ENCODE measurements at places on chromosomes 3 and 15. TPM values are rescaled to one million over a fixed set of nuclear protein-coding genes. Genes with fewer than 3 reads are reported as not detected.

DNA sequence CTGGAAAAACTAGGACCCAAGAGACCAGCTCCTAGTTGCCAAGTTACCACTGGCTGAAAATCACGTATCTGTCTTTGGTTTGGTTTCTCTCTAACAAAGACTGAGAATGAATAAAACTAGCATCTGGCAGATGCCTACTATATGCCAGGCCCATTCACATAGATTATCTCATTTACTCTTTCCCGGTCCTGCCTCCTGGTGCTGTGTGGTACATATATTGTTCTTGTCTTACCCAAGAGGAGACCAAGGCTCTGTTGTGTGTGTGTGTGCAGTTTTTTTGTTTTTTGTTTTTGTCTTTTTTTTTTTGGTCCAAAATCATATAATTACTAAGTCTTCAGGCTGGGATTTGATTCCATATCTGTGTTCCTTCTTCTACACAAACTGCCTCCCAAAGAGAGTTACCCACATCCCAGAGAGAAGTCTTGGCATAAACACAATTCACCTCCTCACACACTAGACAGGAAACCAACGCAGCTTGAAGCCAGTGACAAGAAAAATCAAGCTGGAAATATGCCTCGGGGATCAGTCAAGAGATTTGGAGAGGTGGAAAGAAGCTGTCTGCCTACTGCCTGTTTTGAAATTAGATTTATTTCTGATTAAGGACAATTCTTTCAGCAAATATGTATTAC lies 891 bp downstream of the AHSG start:
- H3K27me3 ChIP-seq: peaks cover 60% of the 10 kb centered on the region
- no peaks in the 10 kb centered on the region for H3K36me3 ChIP-seq
- H3K4me1 ChIP-seq: peaks cover 10% of the 10 kb centered on the region

DNA sequence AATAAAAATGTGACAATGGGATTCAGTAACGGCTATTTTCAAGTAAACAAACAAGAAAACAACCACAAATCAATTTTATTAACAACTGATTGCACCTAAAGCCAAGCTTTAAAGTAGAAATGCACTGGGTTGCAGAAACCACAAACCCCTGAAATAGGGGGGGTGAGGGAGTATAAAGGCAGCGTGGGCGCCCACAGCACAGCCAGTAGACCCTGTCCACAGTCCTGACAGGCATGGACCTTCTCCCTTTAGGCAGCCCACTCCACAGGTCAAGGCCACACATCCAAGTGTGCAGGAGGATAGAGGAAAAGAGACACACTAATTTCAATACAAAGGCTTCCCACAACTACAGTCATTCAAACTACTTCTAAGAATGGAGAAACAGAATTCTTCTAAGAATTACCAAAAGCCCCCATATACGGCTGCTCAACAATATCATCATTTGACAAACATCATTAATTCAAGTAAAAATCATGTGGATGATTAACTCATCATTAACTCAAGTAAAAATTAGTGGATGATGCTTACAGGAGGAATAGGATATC lies 48.7 kb downstream of the CHSY1 start:
- no peak overlapping the region for H3K4me3 ChIP-seq
- H3K27me3 ChIP-seq: no peaks in the 10 kb centered on the region
- no peak overlapping the region for H3K27ac ChIP-seq

- H3K27ac ChIP-seq: no peak overlapping the region
- DNase-seq: no peak
- peaks cover 12% of the 10 kb centered on the region for H3K4me1 ChIP-seq
Observed at GRCh38 chr3:159637883-159638542, 350.6 kb upstream of the IL12A start.

GRCh38 chr15:88106074-88106473 lies 150.5 kb downstream of the NTRK3 start:
- no peaks in the 10 kb centered on the region for H3K4me1 ChIP-seq
- peaks cover 43% of the 10 kb centered on the region for H3K27me3 ChIP-seq
- no peak for DNase-seq
- H3K4me3 ChIP-seq: no peak overlapping the region
- H3K36me3 ChIP-seq: no peaks in the 10 kb centered on the region
- H3K27ac ChIP-seq: no peak overlapping the region

- no peak for DNase-seq
- H3K36me3 ChIP-seq: peaks cover 14% of the 10 kb centered on the region
- peaks cover 67% of the 10 kb centered on the region for H3K4me1 ChIP-seq
Observed at GRCh38 chr15:40105517-40106202, 3.0 kb downstream of the BMF start.

Gene UROC1
- total RNA-seq: not detected

Gene STARD5
- 15.1 TPM for total RNA-seq
